ENCODE measurements at places on chromosomes 13 and 19.

GRCh38 chr13:42740753-42741152, 40.6 kb upstream of the FAM216B start:
- no peak for DNase-seq

DNA sequence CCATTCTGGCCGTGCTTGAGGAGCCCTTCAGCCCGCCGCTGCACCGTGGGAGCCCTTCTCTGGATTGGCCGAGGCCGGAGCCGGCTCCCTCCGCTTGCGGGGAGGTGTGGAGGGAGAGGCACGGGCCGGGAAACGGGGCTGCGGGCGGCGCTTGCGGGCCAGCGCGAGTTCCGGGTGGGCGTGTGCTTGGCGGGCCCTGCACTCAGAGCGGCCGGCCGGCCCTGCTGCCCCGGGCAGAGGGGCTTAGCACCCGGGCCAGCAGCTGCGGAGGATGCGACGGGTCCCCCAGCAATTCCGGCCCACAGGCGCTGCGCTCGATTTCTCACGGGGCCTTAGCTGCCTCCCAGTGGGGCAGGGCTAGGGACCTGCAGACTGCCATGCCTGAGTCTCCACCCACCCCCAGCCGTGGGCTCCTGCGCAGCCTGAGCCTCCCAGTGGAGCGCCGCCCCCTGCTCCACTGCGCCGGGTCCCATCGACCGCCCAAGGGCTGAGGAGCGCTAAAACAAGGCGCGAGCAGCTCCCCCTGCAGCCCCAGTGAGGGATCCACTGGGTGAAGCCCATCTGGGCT, 76.5 kb downstream of the PCDH20 start:
- DNase-seq: no peak

DNA sequence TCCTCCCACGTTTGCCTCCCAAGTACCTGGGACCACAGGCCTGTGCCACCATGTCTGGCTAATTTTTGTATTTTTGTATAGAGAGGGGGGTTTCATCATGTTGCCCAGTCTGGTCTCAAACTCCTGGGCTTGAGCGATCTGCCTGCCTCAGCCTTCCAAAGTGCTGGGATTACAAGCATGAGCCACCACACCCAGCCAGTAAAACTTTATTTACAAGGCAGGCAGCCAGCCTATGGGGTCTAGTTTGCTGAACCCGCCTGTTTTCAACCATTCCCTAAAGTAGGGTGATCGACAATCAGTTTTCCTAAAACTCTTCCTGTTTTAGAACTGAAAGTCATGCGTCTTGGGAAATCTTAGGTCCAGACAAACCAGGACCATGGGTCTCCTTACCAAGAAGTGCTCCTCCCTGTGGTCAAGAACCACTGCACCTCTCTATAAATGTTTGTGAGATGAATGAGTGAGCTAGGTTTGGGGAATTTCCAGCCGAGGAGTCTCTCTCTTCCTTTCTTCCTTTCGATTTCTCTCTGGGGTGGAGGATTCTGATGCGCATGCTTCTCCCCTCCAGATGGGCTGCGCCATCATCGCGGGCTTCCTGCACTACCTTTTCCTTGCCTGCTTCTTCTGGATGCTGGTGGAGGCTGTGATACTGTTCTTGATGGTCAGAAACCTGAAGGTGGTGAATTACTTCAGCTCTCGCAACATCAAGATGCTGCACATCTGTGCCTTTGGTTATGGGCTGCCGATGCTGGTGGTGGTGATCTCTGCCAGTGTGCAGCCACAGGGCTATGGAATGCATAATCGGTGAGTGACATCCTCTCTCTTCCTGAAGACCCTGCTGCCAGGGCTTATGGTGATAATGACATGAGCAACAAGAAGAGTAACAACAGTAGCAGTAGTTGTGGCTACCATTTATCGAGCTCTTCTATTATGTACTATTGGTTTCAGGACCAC, 38.7 kb downstream of the ADGRE1 start:
- DNase-seq: no peak

DNA sequence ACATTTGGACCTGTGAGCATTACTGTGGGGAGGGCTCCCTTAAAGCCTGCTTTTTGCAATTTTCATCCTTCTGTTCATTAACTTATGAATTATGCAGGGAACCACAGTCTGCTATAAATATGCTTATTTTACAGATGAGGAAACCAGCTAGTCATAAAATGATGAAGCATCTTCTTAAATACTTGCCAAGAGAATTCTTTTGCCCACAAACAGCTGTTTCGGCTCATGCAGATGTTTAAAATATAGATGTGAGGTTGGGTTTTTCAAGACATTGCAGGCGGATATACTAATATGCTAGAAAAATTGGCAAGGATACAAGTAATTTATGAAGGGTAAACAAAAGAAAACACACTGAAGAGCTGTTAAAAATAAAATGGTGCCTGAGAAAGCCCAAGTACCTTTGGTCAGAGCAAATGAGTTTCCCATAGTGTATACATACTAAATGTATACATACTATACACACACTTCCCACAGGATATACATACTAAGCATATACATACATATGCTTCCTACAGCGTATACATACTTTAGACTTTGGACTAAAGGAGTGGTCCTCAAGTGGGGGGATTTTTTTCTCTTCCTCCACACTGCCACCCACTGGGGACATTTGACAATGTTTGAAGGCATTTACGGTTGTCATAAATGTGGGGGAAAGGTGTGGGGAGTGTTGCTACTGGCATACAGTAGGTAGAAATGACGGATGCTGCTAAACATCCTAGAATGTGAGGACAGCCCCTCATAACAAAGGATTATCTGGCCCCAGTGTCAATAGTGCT, 164.9 kb upstream of the CSNK1A1L start:
- no peak for DNase-seq

DNA sequence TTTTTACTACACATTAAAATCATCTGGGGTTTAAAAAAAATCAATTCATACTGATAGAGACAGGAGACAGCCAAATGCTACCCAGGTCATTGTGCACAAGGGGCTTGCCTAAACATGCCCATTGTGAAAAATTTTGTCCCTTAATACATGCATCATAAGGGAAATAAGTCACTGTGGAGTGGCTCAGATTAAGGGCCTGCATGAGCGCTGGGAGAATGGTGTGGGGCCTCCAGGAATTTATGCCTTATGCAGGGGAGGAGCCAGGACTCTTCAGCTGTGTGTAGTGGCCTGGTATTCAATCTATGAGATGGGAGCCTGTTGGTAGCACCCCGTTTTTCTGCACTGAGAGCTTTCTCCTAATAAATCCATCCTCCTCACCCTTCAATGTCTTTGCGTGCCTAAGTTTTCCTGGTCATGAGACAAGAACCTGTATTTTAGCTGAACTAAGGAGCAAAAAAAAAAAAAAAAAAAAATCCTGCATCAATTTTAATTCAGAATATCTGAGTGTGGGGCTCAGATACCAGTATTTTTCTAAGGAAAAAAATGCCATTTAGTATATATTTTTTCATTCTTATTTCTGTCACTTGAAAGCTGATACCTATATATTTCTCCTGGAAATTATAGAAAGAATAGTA, 997.6 kb upstream of the ATXN8OS start:
- DNase-seq: no peak

DNA sequence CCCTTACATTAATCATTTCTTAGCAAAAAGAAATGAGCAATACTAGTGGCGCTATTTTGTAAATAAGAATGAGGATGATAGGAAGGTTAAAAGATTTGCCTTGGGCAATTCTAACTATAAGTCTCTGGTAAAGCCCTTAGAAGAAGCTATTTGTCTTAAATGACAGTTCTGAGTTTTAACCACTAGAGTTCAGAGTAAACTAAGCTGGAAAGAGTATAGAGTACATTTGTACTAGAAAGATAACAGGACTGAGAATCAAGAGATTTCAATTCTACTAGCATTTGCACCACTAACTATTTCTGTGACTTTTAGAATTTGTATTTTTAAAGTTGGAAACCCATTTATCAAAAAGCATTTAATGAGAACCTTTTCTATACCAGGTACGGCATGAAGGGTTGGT, 750.3 kb downstream of the OLFM4 start:
- no peak for DNase-seq

- no peak for DNase-seq
Measured at GRCh38 chr19:5154129-5154798, 185.4 kb downstream of the KDM4B start.

DNA sequence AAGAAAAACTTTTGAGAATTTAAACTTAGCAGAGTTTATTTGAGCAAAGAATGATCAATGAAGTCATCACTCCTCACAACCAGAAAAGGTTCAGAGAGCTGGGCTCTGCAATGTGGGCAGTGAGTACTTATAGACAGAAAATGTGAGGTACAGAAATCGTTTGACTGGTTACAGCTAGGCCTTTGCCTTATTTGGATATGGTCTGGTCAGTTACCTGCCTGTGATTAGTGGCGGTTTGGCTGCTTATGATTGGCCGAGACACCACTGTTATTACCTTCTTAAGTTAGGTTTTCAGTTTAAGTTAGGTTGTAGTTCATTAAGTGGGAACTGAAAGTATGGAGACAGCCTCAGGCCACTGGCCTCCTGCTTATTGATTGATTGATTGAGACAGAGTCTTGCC, 66.3 kb downstream of the DNAJC3 start:
- DNase-seq: no peak

- DNase-seq: no peak
Measured at GRCh38 chr19:35792888-35793287, 17.5 kb downstream of the ARHGAP33 start.

GRCh38 chr13:55682776-55683175, 1457.9 kb upstream of the PRR20A start:
- no peak for DNase-seq

GRCh38 chr13:42985312-42986175, 6.5 kb downstream of the EPSTI1 start:
- DNase-seq: no peak

DNA sequence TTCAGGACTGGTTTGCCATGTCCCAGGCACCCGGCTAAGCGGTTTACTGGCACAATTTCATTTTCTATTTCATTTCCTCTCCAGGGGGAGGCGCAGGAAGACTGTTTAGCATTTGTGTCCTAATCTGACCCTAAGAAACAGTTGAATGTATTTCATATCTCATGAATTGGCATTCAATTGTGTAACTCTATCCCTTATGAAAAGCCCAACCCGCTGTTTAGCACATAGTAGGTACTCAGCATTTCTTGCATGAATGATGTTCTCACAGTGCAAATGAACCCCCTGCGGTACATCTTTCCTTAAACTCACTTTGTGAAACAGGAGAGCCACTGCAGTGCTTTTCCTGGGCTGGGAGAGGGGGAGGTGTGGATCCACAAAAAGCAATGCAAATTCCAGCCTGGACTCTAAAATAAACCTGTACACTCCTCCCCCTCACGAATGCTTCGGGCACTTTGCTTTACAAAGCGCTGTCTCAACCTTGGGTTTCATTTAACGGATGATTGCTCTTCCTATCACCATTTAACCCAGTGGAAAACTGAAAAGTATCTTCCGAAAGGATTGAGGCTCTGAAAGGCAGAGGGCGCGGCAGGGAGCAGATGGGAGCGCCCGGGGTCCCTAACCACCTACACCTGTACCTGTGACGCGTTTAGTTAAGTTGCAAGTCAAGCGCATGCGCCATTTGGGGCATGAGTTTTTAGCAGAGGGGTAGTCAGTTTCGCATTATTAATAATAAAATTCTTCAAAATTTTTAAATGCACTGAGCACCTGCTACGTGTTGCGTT, 1.2 kb upstream of the EEF2 start:
- DNase-seq: no peak

DNA sequence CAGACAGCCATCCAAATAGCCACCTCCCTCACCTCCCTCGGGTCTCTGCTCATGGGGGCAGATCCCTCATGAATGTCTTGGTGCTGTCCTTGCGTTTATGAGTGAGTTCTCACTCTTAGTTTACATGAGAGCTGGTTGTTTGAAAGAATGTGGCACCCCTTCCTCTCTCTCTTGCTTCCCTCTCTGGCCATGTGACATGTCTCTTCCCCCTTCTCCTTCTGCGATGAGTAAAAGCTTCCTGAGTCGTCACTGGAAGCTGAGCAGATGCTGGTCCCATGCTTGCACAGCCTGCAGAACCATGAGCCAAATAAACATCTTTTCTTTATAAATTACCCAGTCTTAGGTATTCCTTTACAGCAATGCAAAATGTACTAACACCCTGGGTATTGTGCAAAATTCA, 208.7 kb downstream of the LACC1 start:
- DNase-seq: no peak

DNA sequence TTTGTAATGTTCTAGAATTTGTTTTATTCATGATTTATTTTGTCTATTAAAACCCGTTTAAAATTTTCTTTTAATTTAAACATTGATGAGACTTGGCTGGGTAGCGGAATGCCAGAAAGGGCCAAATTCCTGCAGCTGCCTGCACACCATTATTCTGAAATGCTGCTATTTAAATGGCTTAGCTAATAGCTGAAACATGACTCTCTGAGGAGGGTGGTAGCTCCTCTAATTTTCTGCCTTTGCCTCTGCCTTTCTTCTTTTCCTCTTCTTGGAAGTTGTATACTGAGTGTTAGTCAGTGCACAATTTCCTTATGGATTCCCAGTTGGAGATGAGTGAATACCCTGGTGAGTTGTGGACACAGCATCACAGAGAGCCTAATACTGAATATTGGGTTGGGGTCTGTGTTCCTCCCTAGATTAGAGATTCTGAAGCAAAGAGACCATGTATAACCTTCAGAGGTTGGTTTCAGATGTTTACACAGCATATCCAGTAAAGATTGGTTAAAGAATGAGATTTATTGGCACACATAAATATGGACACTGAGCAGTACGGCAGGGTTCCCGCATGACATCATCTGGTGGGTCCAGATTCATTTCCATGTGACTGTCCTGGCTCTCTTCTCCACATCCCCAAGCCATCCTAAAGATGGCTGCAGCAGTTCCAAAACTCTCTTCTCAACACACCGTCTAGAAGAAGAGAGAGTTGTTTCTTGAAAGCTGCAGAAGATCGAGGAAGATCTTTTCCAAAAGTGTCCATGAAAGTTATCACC, 55.9 kb downstream of the MTUS2 start:
- DNase-seq: no peak

- DNase-seq: no peak
Measured at GRCh38 chr19:39704181-39705044, at the start of gene LGALS14. Gene LGALS14, plus strand, starts transcription at chr19:39704481. Its CDS starts 48 bp downstream, at chr19:39704529.

- DNase-seq: no peak
Measured at GRCh38 chr19:1296575-1297271, 11.1 kb downstream of the EFNA2 start.

DNA sequence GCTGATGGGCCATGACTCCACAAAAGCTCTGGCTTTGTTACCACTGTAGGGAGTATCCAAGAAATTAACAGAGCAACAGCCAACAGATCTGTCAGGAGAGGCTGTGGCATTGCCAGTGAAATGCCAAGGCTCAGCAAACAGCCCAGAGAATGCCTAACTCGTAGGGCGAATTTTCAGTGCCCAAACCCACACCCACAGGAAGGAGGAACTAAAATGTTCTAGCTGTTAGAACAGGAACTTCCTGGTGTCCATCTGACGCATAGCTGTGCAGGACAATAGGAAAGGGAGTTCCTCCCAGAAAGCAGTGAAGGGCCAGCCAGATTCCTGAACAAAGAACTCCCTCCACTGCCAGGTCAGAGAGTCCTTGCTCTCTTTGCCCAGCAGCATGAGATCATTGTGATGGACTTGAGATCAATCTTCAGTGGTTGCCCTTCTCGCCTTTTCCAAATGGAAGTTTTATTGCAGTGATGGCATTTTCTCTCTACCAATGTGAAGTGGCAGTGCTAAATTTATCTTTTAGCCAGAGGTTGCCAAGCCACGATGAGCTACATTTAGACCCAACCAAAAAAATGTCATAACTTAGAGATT, 224.2 kb upstream of the STARD13 start:
- no peak for DNase-seq

All from T-helper 17 cell (primary cell).